ENCODE measurements at places on chromosomes 2 and 18.

GRCh38 chr2:57941816-57942215, 104.8 kb upstream of the VRK2 start:
- DNase-seq: no peak

DNA sequence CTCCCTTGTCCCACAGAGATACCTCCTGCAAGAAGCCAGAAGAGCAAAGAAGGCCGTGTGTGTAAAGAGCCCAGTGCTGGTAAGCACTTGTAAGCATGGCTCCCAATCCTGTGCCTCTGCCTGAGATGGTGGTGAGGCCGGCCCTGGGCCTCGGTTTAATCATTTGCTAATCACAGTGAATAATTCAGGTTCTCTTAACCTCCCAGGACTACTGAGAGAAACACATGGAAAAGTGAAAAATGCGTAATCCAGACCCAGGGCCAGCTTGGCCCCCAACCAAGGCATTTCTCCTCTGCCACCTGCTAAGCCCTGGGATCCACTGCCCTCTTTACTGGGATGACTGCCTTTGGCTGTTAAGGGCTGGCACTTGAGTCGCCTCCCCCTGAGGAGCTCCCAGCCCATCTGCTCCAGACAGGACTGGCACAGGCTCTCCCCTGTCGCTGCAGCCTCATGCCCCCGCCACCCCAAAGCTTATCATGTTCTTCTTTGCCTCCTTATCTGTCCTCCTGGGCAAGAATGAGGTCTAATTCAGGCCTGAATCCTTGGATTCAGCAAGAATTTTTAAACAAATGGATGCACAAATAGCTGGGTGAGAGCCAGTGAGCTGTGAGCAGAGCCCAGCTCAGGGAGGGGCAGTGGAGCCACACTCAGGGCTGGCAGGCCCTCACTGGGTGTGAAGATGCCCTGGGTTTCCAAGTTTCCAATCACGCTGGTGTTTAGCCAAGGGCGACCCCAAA, 193.9 kb upstream of the HS6ST1 start:
- no peak for DNase-seq

DNA sequence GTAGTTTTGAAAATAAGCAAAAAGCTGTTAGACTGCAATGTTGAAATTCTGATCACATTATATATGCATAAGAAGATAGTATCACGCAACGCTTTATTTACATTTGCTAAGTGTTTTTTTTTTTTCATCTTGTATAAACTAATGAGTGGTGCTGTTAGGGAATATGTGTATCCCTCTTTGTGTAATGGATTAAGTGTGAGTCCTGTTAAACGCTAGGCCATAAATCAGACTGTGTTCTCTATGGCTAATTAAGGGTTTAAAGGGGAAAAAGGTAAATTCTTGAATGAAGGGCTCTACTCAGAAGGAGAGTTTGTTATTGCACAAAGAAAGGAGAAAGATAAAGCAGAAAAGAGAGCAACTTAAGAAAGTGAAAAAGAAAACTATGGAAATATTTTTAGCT, 4.8 kb upstream of the ASXL3 start:
- no peak for DNase-seq

- no peak for DNase-seq
Observed at GRCh38 chr2:33530690-33531548, 54.5 kb downstream of the RASGRP3 start.

- DNase-seq: no peak
Observed at GRCh38 chr2:74741629-74742028, 87.6 kb downstream of the SEMA4F start.

DNA sequence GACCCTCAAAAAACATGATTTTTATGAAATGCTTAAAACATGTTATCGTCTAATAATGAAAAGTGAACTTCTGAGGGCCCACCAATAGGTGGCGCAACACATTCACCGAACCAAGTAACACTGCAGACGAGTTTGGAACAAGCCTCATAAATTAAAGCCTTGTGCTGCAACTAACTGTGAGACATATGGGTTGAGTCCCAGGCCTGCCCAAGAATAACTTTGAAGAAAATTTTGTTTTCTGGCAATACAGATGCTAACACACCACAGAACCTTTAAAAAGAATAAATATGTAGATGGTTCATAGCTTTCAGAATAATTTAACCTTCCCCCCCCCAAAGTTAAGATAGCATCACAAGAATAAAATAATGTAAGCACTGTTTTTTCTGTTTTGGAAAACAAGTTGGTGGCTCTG, 285.9 kb downstream of the RNF144A start:
- DNase-seq: peak; percentile 27

DNA sequence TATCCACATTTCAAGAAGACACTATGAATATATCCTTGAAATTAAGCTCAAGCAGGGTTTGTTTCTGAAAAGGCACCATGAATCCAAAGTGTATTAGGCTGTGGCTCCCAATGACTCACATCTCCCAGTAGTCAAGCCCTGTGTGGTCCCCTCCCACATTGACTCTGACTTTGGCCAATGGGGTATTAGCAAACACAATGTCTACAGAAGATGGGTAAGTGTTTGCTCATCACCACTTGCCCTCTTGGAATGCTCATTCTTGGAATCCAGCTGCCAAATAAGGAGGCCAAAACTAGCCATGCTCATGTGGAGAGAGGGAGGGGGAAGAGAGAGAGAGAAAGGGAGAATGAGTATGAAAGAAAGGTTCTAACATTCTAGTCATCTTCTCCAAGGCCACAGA, 490.0 kb downstream of the TXNL1 start:
- DNase-seq: no peak

DNA sequence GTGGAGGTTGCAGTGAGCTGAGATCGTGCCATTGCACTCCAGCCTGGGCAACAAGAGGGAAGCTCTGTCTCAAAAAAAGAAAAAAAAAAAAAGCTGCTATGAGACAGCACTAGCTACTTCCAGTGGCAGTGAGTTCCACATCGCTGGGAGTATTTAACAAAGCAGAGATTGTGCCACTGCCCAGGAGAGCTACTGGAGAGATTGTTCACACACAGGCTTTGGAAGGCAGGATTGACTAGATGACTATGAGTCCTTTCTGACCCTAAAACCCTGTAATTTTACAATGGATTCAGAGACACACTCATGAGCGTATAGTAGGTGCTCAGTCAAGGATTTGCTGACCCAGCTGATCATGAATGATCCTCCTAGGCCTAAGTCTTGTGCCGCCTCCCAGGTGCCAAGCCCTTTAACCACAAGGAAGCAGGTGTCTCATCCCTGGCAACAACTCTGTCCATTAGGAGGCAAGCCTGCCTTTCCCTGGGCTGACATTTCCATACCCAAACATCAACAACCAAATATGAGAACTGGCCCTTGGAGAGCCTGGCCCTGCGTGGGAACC, 45.0 kb upstream of the ODC1 start:
- DNase-seq: no peak

DNA sequence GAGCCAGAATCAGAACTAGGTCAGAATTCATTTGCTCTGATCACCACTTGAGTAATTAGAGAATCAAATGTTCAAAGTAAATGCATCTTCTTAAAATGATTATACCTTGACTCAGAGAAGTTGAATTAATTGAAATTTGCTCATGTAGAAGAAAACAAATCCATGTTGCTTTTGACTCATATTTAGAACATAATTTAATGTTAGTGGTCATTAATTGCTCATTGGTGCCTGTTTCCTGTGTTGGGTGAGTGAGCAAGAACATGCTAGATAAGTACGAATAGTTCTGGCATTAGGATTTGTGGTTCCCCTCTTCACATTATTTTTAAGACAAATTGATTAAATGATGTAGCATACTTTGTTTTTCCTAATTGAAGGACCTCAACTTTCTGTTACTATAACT, 19.0 kb downstream of the ACVR2A start:
- no peak for DNase-seq

DNA sequence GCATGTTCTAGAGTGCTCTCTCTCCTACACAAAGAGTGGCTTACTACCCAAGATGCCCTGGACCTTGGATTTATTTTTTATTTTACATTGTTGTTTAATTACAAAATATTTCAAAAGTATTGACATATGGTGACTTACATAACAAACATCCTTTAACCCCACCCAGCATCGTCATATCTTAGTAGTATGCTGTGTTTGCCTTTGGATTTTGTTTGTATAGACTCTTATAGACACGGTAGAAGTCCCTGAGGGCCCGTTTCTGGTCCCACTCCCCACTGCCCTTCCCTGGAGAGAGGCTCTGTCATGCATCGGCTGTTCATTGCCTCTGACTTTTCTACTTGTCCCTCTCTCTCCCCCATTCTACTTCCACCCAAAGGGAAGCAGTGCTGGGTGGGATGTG, 112.0 kb downstream of the ZBTB7C start:
- no peak for DNase-seq

DNA sequence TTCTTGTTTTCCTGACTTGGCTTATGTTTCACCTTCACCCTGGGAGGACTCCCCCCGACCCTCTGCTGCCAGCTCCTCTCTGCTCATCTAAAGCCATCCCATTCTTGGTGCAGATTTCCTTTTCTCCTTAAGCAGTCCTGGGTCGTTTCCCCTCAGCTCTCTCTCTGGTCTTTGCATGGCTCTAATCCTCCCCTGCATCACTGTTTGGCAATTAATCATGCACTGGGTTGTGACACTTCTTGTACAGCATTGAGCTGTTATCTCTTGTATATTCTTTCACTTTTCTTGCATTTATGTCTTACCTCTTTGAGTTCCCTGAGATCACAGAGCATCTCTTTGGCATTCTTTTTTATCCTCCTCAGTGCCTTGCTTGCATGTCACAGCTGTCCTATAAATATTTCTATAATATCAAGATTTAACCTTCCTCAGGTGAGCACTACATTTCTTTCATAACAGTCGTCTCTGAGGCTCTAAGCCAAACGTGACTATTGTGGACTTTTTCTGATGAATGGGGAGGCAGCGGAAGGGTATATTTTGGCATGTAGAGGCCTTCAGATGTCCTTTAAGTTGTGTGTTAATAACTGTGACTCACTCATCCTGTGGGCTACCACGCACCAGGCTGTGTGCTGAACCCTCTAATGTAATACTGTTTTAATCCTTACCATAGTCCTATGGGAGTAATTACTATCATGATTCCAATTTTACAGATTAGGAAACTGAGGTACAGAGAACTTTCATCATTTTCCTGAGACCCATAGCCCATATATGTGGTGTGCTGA, 507.5 kb downstream of the SLC4A3 start:
- DNase-seq: no peak

DNA sequence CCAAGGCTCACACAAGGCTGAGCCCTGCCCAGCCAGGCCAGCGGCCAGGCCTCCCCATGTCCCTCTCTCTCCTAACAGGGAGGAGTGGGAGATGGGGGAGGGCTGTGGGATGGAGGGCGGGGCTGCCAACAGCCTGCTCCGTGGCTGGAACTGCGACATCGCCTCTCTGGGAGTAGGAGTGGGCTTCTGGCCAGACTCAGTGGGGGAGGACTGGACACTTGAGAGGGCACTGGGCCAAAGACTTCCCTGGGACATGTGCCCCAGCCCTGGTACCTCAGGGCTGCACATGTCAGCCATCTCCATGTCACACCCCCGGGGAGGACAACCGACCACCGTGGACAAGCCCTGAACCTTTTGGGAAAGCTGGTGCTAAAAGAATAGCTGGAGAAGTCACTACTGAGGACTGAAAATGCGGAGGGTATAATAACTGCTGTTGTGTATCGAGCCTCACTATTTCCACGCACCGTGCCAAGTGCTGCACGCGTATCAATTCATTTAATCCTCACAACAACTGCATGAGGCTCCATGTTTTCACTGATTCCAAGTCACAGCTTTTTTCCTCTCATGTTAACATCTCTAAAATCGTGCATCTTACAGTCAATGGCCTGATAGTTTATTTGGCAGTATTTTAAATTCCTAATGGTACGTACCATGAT, 127.3 kb downstream of the MSH2 start:
- DNase-seq: no peak

GRCh38 chr2:118492335-118492734, 355.1 kb downstream of the EN1 start:
- DNase-seq: no peak

- DNase-seq: no peak
Observed at GRCh38 chr18:63477200-63477599, 442 bp downstream of the SERPINB5 start.

DNA sequence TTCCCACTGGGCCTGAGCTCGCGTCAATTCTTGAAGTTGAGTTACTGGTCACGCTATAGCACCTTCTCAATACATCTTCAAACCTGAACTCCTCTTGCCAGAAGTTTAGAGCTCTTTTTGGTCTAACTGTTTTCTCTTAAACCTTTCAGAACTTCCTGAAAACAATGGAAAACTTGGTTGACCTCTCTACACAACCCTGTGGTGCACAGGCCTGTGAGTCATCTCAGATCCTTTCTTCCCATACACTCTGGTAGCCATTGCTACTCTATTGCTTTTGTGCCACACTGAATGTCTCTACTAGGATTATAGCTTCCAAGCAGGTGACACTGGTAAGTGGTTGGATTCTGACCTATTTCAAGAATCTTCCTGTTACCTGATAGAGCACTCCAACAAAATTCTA, 321.5 kb upstream of the FSIP2 start:
- no peak for DNase-seq

DNA sequence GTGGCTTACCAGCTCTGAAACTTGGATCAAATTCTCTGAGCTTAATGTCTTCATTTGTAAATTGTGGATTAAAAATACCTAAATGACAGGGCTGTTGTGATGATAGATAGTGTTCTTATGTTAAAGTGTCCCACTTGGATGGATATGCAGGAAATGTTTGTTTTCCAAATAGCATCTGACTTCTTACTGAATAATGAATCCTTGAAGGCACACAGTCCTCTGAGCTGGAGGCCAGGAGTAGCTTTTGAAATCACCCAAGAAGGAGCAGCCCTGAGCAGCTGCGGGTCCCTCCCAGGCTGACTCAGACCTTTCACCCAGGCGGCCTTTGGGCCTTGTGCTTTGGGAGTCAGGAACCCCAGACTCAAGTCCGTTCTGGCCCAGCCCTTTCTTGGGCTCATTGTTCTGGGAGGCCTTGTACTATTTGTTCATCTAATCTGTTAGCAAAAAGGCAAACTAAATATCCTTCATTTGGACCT, 173.0 kb upstream of the GATA6 start:
- no peak for DNase-seq

GRCh38 chr2:27050281-27050995, 1.0 kb upstream of the AGBL5 start:
- peak; percentile 92 for DNase-seq

Measured in hypothalamus (tissue), 51 donors.